Islet precursor cell (in vitro differentiated cells): ENCODE measurements at places on chromosomes 11 and 22.

- no peak for DNase-seq
Observed at GRCh38 chr11:120642196-120642894, 130.8 kb downstream of the GRIK4 start.

DNA sequence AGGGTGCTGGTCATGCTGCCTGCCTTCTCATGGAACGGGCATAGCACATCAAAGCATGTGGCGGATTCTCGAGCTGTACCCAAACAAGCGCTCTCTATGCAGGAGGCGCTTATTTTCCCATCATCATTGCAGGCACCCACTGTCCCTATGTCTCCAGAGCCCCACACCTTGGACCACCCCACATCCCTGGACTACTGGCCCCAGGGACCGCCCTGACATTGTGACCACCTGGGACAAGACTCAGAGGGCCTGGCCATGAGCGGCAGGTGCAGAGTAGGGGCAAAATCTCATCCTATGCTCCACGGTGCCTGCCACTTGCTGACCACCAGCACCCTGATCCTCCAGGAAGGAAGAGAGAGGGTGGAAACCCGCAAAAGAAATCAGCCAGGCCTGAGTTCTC, 170.4 kb downstream of the DSCAML1 start:
- DNase-seq = no peak

DNA sequence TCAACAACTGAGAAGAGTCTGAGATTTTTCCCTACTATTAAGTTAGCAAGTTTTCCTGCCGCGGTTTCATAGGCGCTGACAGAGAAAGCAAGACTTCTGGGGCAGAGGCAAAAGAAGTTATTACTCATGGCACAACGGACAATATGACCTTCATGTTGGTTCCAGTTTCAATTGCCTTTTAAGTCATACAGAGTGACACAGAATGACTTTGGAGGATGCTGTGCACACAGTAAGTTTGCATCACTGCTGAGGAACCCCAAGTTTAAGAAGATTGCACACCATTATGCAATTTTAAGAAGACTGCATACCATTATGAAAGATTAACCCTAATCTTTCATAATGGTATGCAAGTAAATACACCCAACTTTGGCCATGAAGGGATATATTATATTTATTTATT, 626.5 kb upstream of the CHORDC1 start:
- no peak for DNase-seq

GRCh38 chr11:20015529-20016427, 144.5 kb downstream of the DBX1 start:
- no peak for DNase-seq

DNA sequence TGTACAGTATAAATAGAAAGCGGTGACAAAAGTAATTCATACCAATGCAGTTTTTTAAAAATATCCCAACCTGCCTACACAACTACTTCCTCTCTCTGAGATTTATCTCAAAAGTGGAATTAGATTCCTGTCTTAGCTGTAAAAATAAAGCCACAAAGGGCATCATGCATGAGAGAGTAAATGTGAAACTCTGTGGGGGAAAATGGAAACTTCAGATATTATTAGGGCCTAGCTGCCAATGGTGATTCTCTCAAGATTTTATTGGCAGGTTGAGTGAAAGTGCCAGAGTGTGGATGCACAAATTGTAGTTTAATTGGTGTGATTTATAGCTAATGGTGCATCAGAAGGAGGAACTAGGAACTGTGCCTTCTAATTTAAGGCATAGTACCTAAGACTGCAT, 356.9 kb upstream of the CCDC90B start:
- DNase-seq = no peak

- peak; percentile 19 for DNase-seq
Observed at GRCh38 chr22:19862619-19863246, 8.1 kb upstream of the GNB1L start.

GRCh38 chr11:26649884-26650283, 72.0 kb downstream of the SLC5A12 start:
- DNase-seq = peak; percentile 78

- DNase-seq = no peak
Observed at GRCh38 chr11:124716591-124716990, 23.2 kb upstream of the NRGN start.

DNA sequence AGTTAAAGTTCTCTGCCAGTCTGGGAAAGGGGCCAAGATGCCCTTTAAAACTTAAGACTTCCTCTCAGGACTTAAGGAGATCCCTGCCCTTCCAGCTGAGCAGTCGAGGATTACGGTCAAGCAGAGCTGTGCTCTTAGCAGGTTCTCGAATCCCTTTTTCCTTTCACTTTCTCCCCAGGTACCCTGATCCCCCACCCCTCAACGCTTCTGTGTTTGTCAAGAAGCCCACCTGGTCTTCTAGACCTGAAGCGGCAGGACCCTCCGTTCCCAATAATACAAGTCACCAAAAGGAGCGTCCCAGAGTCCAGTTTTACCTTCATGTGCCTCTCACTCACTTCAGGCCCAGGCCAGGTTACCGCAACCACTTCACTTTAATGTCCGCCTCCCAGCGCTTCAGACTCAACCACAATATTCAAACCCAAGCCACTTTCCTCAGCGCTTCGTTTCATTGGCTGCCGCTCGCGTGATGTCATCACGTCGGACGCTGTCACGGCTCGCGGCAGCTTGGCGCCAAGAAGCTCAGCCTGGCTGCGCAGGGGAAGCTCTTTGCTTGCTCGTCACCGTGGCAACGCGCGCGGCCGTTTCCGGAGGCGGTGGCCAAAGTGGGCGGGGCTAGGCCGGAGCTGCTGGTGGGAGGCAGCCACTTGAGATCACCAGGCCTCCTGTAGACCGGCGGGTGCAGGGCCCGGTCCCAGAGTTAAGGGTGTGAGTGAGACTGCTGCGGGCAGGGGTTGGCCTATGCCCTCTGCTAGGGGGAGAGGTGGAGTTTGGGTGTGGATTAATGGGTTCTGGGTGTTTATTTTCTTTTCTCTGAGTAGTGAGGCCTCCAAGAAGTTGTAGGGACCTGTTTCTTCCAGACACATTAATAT, at the start of the genes KIF18A and METTL15:
TSS of gene KIF18A (minus strand) at position 407 of the 869 bp plus-strand sequence. CDS start 10,209 bp downstream, outside the sequence.
TSS of gene METTL15 (plus strand) at position 639 of the 869 bp plus-strand sequence. CDS start 4,947 bp downstream, outside the sequence.
- peak; percentile 100 for DNase-seq

DNA sequence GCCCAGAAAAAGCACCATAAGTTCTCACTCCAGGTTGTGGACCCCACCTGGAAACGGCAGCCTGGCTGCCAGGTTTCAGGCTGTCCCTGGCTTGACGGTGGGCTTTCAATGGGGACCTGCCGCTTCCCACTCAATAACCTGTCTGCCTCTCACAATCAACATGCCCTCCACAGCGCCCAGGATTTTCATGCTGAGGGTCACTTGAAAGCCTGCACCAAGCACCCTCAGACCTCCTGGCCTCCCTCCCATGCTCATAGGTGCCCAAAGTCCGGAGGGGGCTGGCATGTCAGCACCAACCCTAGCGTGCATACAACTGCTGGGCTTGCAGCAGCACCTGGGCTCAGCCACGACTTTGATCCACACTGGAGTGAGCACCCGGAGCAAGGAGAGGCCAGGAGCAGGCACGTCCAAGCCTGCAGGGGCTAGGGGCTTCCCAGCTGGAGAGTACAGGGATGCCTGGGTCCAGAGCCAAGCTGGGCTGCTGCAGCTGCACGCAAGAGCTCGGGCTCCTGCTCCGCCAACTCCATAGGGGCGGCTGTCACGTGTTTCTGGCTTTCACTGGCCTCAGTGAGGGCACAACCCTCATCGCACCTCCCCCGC, 1214.3 kb upstream of the RAG2 start:
- no peak for DNase-seq

GRCh38 chr22:38230108-38230825, 28.5 kb downstream of the MAFF start:
- DNase-seq = peak; percentile 77

- no peak for DNase-seq
Observed at GRCh38 chr22:35010543-35010942, 55.4 kb upstream of the ISX start.

DNA sequence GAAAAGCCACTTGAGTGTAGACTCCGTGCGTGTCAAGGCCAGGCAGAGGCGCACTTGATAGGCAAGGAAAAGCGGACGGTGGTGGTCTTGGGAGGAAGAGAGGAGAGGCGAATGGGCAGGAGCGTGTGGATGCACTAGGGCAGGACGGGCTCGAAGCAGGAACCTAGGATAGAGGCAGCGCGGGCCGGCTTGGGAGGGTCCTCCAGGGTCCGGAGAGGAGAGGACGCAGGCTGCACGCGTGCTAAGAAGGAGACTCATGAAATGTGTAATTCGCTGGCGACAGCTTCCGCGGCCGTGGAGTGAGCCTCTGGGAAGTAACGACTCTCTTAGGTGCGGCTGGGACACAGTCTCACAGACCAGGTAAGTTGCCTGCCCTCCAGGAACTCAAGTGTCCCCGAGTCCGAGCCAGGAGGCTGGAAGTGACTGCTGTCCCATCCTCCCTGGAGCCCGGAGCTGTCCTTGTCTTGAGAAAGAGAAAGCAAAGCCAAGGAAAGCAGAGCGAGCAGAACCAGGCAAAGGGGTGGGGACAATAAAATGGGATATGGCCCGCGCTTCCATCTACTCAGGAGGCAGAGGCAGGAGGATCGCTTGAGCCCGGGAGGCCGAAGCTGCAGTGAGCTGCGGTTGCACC, 874 bp upstream of the IL17RA start:
- peak; percentile 50 for DNase-seq

- peak; percentile 92 for DNase-seq
Observed at GRCh38 chr22:20509344-20510047, 2.1 kb downstream of the MED15 start.

GRCh38 chr11:131823772-131824171, 453.4 kb downstream of the NTM start:
- no peak for DNase-seq

DNA sequence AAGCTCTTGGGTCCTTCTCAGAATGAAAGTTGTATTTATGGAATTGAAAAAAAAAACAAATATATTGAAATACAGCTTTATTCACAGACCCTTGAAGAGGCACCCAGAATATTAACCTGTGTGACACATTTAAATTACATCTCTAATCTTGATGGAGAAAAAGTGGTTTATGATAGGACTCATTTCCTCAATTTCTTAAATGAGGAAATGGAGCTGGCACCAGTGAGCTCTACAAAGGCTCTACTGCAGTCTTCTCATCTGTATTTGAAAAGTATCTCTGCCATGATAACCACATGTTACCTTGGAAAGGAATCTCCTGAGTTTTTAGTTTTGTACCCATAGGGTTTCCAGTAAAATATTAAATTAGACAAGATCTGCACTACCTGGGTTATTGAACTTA, 186.5 kb downstream of the HIPK3 start:
- DNase-seq = no peak

DNA sequence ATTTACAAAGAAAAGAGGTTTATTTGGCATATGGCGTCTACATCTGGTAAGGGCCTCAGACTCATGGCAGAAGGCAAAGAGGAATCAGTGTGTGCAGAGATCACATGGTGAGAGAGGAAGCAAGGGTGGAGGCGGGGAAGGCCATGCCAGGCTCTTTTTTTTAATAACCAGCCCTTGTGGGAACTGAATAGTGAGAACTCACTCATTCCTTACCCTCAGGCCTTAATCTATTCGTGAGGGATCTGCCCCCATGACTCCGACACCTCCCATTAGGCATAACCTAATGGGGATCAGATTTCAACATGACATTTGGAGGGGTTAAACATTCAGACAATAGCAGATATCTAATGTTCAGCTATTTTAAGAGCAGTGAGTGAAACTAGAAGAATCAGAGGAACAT, 55.7 kb downstream of the ATM start:
- no peak for DNase-seq

- DNase-seq = no peak
Observed at GRCh38 chr11:109869536-109869935, 223.7 kb upstream of the ZC3H12C start.

- peak; percentile 65 for DNase-seq
Observed at GRCh38 chr11:35192347-35192746, 53.4 kb downstream of the CD44 start.

DNA sequence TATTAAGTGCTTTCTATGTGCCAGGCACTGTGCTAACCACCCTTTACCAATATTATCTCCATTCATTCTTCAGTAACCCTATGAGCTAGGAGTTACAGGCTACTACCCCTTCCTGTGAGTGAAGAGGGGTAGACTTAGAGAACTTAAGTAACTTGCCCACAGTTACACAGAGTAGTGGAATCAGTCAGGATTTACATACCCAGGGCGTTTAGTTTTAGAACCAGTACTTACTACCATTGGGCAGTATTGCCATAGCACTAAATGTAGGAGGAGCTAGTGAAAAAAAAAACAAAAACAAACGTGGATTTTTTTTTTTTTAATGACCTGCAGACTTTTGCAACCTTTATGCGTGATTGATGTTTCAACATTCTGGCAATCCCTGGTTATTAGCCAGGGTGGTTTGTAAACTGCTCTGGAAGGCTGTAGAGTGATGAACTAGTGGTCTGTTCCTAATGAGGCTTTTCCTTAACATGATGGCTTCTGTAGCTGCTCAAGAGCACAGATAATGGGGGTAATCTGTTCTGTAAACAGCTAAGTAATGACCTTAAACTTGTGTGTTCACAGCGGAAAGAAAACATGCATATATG, 11.4 kb downstream of the TBCEL start:
- DNase-seq = no peak

- no peak for DNase-seq
Observed at GRCh38 chr22:50171319-50171964, 911 bp downstream of the PANX2 start.

DNA sequence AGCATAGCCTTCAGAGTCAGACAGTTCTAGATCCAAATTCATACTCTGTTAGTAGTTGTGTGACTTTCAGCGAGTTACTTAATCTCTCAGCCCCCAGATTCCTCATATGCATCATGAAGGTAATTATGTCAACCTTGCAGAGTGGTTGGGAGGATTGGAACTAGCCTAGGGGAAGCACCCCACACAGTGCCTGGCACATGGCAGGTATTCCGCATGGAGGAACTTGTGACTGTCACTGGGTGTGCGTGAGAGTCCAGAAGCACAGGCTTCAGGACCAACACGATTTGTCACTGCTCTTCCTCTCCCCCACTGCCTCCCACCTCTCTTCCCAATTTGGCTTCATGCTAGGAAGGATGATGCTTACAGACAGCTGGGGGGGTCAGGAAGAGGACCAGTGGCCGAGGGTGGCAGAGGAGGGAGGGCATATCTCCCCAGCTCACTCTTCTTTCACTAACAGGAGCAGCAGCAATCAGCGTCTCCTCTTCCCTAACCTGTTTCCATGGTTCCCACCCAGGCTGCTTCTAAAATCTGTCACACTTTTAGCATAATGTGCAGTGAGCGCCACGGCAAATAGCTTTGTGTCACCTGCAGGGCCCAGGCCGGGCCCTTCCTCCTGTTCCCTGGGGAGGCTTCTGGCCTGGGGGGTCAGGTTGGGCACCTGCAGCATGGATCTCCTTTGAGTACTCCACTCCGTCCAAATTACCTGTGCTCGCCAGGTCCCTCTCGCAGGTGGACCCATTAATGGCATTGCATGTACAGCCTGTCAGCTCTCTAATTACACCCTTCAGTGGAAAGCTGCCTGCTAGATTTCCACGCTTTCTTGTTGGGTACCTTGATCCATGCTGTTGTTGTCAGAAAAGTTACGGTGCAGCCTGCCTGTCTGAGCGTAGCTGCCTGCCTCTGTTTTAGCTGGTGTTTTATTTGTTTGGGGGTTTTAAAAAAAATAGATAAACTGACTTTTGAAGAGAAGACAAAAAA, 400.4 kb downstream of the NXPE2 start:
- no peak for DNase-seq

- DNase-seq = no peak
Observed at GRCh38 chr11:132062541-132062940, 692.1 kb downstream of the NTM start.

GRCh38 chr11:82718821-82719220, 14.8 kb downstream of the FAM181B start:
- DNase-seq = no peak

GRCh38 chr11:111397034-111397433, 18.0 kb upstream of the POU2AF1 start:
- no peak for DNase-seq

GRCh38 chr22:47566491-47566890, 804.0 kb downstream of the TBC1D22A start:
- DNase-seq = peak; percentile 30

GRCh38 chr11:126743628-126744027, 256.9 kb downstream of the KIRREL3 start:
- no peak for DNase-seq
